ENCODE measurements at places on chromosomes 11 and 22.

- no peak for ATAC-seq
These were observed 816.8 kb downstream of the BRD1 start for GRCh38 chr22:49010901-49011300.

DNA sequence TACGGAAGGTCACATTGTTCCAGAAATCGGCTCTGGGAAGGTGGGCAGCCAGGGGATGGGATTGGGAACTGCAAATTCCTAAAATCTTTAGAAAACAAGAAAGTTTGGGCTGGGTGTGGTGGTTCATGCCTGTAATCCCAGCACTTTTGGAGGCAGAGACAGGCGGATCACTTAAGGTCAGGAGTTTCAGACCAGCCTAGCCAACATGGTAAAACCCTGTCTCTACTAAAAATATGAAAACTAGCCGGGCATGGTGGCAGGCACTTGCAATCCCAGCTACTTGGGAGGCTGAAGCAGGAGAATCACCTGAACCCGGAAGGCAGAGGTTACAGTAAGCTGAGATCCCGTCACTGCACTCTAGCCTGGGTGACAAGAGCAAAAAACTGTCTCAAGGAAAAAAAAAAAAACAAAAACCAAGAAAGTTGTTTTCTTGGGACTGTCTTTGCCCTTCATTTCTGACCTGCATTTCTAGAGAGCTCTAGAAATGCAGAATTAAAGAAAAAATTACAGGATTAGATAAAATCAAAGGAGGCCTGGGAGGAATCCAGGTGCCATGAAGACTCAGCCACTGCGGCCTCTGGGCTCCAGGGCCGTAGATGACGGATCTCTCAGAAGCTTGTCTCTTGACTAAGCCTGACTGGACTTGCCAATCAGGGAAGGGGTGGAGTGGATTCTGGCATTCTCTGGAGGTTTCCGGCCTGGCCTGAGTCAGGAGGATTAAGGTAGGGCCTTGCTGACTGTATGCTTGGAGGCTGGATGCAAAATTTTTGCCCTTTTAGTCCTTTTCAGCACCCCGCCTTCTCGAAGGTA, 5.3 kb upstream of the MALAT1 start:
- ATAC-seq, result peak; percentile 39

- peak; percentile 31 for ATAC-seq
These were observed 30.3 kb downstream of the BLID start for GRCh38 chr11:122085712-122086111.

DNA sequence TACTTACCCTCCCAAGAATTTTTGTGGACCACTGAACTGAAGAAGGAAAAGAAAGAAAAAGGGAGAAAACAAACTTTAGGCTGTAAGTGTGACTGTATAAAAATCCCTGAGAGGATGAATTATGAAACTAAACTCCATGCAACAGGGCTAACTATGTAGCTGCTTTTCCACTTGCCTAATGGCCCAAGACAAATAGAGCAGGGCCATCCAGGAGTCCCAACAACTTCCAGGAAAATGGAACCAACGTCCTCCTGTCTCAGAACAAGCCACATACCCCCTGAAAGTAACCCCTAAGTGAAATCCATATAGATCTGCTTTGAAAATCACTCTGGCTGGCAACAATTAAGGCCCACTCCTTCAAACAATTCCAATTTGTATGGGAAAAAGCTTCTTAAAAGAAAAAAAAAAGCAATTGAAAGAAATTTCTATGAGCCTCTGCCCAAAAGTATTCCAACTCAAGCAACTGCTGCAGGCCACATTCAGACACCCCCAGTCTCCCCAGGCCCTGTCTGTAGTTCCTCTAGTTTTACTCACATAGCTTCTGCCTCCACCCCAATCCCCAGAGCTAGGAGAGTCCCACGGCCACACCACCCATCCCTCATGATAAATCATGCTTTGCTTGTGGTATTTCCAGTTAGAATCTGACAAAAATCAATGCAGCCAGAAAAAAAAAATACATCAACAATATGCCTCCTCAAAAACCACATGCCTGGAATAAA, 12.7 kb downstream of the RBFOX2 start:
- peak; percentile 26 for ATAC-seq

GRCh38 chr22:37844904-37845329, 783 bp upstream of the ANKRD54 start:
- ATAC-seq, result no peak

GRCh38 chr22:29204455-29205183, 1.1 kb upstream of the EMID1 start:
- ATAC-seq, result no peak

- ATAC-seq, result peak; percentile 7
These were observed 744 bp downstream of the PACSIN3 start for GRCh38 chr11:47185305-47186075.

GRCh38 chr11:122345586-122345985, 229.6 kb upstream of the BLID start:
- ATAC-seq, result no peak

DNA sequence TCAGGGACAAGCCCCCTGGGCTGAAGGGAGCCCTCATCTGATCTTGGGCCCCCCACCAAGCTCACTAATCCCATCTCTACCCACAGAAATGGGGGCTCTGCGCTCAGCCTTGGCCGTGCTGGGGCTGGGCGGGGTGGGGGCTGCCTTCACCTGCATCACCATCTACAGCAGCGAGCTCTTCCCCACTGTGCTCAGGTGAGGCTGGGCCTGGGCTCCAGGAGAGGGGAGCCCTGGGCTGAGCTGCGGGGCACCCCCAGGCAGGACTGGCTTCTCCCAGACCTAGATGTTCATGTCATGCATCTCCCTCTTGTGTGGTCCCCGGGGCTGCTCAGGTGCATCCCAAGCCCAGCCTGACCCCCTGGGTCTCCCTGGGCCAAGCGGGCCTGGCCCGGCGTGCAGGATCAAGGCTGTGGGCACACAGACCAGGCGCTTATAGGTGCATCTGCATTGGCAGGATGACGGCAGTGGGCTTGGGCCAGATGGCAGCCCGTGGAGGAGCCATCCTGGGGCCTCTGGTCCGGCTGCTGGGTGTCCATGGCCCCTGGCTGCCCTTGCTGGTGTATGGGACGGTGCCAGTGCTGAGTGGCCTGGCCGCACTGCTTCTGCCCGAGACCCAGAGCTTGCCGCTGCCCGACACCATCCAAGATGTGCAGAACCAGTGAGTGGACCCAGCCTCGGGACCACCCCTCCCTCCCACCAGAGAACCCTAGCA, 9.4 kb downstream of the SLC22A12 start:
- no peak for ATAC-seq

DNA sequence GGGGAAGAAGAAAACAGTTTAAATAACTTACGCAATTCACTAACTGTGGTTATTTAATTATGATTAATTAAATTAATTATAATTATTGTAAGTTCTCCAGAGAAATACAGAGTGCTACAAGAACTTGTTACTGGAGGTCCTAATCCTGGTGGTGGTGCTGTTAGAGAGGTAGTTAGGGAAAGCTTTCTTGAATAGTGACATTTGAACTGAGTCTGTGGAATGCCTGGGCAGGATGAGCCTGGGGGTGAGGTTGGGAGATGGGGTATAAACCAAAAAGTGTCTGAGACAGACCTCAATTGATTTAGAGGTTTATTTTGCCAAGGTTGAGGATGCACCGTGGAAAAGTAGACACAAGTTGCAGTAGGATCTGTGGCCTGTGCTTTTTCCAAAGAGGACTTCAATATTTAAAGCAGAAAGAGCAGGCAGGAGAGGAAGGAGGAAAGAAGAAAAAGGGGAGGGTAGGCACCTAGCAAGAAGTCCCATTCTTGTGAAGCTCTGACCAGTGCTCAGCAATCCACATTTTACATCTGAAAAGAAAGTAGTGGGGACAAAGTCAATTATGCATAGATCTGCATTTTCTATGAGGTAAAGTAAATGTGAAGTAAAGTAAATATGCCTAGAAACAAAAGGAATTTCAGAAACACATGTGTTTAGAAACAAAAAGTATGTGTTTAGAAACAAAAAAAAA, 4.4 kb upstream of the ZNF202 start:
- ATAC-seq, result no peak

DNA sequence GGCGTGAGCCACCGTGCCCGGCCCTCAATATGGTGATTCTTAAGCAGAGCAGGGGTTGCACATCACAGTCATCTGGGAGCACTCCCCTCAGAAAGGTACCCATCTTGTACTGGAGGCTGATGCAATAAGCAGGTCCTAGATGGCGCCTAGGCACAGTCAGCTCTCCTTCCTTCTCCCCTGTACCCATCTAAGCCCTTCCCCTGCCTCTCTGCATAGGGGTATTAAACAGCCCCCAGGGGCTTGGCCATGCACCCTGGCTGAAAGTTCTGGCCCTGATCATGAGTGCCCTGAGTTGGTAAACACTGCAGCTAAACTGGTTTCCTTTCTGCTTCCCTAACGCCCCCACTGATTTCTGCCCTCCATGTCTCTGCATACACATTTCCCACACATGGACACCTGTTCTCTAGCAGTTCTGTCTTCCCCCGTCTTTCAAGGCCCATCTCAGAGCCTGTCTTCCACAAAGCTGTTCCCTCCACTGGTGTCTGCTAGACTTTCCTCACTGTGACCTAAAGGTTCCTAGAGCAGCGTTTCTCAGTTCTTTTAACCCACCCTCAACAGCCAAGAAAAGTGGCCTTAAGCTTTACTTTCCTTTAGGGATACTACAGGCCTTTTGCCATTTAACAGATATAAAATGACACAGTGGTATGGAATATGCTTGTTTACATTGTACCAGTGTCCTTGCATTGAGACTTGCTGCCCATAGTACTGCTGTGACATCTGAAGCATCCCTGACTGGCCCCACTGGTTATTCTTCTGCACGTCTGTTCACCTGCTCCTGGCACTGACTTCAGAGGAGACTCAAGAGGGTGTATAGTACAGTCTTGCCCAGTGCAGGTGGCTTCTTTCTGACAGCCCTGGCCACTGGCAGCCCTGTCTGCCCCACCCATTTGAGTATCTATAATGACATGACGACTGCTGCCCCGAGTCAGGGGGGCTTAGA, 15.6 kb downstream of the UBE2L3 start:
- ATAC-seq, result no peak

DNA sequence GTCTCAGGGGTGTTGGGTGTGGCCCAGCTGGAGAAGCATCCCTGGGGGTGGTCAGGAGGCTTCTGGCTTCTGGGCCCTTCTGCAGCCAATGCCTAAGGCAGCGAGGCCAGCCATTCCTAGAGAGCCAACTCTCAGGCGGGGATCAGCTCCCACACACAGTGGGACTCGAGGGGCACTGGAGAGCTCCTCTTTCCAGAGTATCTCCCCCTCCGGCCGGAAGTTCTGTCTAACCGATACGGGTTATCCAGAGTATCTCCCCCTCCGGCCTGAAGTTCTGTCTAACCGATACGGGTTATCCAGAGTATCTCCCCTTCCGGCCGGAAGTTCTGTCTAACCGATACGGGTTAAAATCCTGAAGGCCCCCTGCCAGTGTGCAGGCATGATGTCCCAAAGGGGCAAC, 71.2 kb upstream of the B3GAT1 start:
- ATAC-seq, result no peak

GRCh38 chr11:78526497-78527146, 48.0 kb downstream of the NARS2 start:
- ATAC-seq, result no peak

DNA sequence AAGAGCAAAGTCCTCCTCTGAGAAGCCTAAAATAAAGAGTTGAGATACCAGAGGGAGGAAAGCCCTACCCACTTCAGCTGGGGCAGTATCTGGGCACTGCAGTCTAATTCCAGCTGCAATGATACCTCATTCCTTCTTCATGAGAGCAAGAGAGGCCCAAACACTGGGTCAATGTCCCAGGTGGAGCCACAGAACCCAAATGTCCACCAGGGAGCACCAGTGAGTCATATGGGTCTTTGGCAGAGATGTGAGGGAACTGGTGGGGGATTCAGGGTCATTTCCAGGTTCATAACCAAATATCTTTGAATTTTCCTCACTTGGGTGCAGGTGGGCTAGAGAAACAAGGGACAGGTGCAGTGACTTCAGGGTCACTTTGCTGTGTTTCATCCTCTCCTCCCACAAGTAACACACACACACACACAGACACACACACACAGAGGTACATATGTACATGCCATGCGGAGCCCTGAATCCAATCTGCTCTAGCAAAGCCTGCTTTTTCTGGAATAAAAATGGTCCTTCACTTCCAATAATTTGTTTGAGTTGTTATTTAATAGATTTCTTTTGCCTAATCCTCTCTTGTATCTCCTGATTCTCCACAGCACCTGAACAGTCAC, 585.4 kb downstream of the SOX6 start:
- ATAC-seq, result no peak

GRCh38 chr22:45906946-45907345, 70.0 kb downstream of the WNT7B start:
- ATAC-seq, result no peak

DNA sequence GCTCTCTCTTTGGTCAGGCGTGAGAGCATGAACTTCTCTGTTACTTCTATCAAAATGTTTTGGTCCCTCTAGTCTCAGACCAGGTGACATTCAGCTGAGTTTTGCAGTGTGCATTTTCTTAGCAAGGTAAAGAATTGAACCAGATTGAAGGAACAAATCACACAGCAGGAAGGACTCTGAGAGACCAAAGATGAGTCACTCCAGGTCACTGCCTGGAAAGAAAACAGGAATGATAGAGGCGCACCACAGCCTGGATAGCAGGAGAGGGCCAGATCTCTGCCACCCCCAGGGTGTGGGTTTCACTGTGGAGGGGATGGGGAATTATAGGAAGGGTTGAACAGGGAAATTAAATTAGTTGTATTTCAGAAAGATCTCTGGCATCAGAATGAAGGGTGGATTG, 788.3 kb downstream of the NTM start:
- no peak for ATAC-seq

GRCh38 chr22:22593250-22593649, 34.2 kb upstream of the PRAME start:
- ATAC-seq, result no peak

- no peak for ATAC-seq
These were observed 562.3 kb downstream of the NTM start for GRCh38 chr11:131932584-131933325.

GRCh38 chr11:125902277-125902926, 604 bp downstream of the PUS3 start:
- peak; percentile 57 for ATAC-seq

DNA sequence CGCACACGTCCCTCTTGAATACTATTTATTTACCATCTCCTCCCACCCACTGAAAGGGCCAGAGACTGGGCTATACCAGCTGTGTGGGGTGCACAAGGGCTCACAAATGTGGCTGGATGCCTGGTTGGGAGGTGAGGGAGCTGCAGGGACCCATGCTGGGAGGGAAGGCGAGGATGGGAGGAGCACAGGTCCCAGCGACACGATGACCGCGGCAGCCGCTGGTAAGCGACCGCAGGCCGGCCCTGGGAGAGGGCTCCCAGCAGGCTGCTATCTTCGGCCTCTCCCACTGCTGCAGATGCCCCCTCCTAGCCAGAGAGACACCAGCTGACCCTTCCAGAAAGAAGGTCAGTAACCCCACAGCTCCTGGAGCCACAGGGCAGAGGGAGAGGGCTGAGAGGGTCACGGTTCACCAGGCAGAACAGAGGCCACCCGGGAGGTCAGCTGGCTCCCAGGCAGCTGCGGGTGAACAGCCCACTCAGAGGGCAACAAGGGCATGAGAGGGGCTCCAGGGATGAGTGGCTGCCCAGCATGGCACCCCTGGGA, 163.9 kb downstream of the CRYBB2 start:
- no peak for ATAC-seq

- ATAC-seq, result no peak
These were observed 5.5 kb upstream of the IL10RA start for GRCh38 chr11:117980720-117981119.

GRCh38 chr22:22922954-22923319, 35.3 kb downstream of the IGLL5 start:
- no peak for ATAC-seq

- no peak for ATAC-seq
These were observed 10.4 kb downstream of the OAF start for GRCh38 chr11:120221115-120221752.
